ENCODE measurements at places on chromosomes 2 and 18. TPM values are rescaled to one million over a fixed set of nuclear protein-coding genes. Genes with fewer than 3 reads are reported as not detected.

The RNU2-63P gene
- total RNA-seq = 12.6 TPM

DNA sequence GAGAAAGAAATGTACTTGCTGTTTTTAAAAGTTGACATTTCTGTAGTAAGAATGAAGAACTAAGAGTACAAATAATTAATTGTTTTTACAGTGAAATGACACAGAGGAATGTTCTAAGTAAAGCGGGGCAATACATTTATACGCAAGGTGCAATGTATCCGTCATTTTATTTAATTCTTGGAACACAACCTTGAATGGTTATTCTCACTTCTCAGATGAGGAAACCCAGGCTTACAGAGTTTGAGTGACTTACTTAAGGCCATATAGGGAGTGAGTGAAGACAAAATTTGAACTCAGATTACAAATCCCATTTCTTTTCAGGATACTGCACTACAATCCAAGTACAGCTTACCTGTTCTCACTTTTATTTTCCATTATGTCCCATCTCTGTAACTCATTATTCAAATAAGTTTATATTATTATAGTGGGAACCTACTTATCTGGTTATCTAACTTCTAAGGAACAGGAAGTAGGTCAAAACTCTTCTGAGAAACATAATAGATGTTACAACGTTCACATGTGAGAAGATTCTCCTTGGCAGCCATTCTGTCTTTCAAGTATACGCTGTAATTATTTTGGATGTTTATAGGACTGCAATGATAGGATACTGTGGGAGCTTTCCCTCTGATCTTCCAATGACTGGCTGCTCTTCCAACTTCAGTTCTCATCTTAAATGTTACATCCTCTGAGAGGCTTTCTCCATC is 12.3 kb upstream of the STK17B start:
- no peak for DNase-seq

DNA sequence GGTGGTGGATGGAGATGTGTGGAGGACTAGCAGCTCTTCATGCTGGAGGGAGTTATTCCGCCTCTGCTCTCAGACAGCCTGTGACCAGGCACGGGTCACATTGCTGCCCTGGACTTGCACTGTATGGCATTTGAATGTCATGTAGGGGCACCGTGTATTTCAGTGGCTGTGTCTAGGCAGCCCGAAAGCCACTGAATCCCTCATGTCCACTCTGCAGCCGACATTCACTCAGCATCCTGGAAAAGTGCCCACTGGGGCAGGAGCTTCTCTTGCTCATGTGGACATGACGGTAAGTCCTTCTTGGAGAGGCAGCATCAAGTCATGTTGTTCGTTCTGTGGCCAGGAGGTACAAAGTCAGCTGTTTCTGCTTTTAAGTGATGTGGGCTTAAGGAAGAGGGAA is 127.9 kb downstream of the SH3RF3 start:
- no peak for DNase-seq

- no peak for DNase-seq
Observed at GRCh38 chr2:174572556-174572955, 25.0 kb downstream of the WIPF1 start.

DNA sequence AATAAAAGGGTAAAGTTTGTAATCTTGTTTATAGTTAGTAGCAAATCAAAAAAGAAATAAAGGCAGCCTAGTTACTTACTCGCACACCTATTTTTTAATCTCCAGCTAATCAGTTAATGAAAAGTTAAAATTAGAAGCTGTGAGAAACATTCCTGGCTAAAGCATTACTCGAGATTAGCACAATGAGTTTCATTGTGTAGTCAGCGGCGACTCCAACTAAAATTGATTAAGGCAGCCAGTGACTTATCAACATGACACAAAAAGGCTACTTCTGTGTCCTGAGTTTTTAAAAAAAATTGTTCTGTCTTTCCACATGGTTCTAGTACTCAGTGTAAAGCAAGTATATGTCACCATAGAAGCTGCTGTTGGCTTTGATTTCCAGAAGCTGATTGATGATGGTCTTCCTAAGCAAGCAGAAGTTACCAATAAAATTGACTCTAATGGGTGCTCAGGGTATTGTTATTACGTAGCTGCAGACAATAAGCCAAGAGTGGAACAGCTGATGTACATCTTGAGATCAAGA is 159.2 kb downstream of the CPS1 start:
- no peak for DNase-seq

GRCh38 chr2:32962690-32963089 is 15.9 kb downstream of the LTBP1 start:
- no peak for DNase-seq

- DNase-seq = no peak
Observed at GRCh38 chr2:58906081-58906645, 665.0 kb upstream of the FANCL start.

DNA sequence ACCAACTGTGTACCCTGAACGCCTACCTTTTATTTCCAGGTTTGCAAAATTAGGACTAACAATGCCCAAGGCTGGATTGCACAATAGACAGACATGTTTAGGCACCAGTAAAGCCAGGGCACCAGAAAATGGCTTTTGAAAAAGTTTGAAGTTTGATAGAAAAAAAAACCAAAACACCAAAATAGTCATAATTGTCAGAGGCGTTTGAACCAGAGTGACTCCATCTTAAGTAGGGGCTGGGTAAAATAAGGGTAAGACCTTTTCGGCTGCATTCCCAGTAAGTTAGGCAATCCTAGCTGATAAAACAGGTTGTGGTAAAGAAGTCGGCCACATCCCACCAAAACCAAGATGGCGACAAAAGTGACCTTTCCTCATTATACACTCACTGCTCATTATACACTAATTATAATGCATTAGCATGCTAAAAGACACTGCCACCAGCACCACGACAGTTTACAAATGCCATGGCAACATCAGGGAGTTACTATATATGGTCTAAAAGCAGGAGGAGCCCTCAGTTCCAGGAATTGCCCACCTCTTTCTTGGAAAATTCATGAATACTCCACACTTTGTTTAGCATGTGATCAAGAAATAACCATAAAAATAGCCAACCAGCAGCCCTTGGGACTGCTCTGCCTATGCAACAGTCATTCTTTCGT is 105.1 kb upstream of the MSH2 start:
- DNase-seq = no peak

Data from activated naive CD4-positive, alpha-beta T cell treated with anti-CD3 and anti-CD28 coated beads, Interleukin-2, amount 50 U/mL, for 72 hours (primary cell).